Activated CD8-positive, alpha-beta memory T cell treated with anti-CD3 and anti-CD28 coated beads for 48 hours (primary cell): ENCODE measurements at places on chromosomes 6 and 20.

DNA sequence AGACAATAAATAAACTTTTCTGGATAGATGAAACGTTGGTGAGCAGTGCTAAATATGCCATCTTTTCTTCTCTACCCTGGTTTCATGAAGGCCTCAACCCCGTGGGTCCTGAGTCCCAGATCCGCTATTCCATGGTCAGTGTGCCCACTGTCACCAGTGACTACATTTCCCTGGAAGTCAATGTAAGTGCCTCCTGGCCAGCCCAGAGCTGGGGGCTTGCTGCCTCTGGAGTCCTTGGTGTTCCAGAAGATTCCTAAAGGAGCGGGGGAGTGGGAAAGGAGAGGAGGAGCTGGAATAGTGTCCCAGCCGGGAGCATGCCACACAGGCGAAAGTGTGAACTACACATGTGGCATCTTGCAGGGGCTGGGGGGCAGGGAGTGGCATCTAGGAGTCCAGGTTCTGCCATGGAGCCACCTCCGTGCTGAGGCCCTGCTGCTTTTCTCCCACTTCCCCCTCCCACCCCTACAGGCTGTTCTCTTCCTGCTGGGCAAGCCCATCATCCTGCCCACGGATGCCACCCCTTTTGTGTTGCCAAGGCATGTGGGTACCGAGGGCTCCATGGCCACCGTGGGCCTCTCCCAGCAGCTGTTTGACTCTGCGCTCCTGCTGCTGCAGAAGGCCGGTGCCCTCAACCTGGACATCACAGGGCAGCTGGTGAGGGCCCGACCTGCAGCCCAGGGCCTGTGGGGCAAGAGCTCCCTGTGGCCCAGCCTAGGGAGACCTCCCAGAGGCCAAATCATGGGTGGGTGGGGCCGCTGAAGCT, 10.8 kb downstream of the BPIFB2 start:
- no peak for DNase-seq

DNA sequence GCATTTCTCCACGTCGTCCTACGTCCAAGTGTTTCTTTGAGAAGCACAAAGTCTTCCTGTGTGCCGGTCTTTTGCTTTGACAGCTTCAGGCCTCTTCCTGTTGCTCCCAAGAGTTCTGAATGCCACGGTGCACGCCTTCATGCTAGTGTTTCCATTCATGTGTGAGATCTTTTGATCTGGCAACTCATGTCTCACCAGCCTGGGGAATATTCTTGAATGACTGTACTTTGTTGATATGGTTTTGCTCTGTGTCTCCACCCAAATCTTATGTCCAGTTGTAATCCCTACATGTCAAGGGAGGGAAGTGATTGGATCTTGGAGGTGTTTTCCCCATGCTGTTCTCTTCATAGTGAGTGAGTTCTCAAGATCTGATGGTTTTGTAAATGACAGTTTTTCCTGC, 129.6 kb upstream of the THBS2 start:
- no peak for DNase-seq

GRCh38 chr6:63792736-63793464, 157.3 kb downstream of the PHF3 start:
- DNase-seq: no peak

GRCh38 chr6:113281431-113281830, 575.7 kb upstream of the MARCKS start:
- DNase-seq: no peak

GRCh38 chr6:34249469-34250261, 859 bp upstream of the SMIM29 start:
- no peak for DNase-seq

- DNase-seq: no peak
These were observed 1.3 kb downstream of the VWA7 start for GRCh38 chr6:31775633-31776484.

DNA sequence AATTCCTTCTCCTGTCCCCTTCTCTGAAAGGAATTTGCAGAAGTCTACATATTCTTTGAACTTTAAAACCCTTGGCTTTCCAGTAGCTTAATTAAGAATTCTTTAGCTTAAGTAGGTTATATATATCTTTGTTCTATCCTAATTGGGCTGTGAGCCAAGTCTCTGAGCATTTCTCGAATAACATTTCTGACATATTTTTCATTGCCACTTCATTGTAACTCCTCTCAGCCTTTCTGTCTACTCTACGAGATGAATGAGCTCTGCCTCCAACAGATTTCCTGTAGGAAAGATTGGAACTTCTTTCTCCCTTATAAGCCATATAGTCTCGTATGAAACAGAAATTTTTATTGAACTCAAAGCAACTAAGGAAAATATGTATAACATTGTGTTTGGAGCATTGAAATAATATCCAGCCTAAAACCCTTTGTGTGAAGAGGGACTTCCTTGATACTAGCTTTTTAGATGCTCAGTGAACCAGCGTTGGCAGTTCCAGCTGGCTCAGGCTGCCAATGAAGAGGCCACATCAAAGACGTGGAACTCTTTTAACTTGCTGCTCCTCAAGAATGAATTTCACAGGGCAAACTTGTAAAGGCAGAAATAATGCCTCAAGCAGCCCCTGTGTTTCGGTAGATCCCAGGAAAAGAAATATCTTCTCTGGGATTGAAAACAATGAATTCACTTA, 87.7 kb upstream of the NOX3 start:
- no peak for DNase-seq

- DNase-seq: no peak
These were observed 53.7 kb downstream of the CPXM1 start for GRCh38 chr20:2746636-2747265.

GRCh38 chr20:41300383-41300782, 17.1 kb downstream of the ZHX3 start:
- no peak for DNase-seq

DNA sequence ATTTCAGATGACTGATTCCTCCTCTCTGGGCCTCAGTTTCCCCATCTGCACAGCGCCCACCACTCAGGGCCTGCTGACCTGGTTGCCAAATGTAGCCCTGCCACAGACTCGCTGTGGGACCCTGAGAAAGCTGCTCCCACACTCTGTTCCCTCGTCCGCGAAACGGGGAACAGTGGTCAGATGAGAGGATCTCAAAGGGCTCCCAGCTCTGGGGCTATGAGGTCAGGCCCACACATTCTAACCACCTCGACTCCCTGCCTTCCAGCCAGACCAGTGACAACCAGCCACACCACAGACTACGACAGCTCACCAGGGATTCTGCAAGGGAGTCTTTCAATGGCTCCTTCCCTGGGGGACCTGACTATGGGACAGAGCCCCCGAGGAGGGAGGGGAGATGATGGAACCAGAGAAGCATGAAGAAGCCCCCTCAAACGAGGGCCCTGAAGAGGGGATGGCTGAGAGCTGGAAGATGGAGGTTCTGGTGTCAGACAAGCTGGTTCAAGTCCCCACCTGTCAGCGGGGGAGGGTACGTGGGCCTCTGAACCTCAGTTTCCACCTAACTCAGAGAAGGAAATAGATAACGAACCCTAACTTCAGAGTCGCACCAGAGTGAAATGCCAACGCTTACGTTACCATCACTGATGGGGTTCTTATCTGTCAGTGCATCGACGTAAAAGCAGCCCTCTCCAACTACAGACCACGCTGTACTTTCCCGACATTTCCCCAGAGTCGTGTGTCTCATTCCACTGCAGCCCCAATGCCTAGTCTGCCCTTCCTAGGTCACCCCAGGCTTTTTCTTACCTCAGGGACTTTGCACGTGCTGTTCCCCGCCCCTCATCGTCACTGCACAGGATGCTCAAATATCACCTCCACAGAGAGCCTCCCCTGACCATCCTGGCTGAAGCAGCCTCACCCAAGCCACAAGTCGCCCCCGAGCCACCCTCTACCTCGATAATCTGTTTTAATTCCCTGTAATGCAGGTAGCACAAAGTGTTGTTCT, 60.5 kb downstream of the PREX1 start:
- no peak for DNase-seq

GRCh38 chr6:35084511-35085203, 56.5 kb downstream of the TCP11 start:
- DNase-seq: no peak

GRCh38 chr20:6686171-6686570, 81.3 kb upstream of the BMP2 start:
- no peak for DNase-seq

DNA sequence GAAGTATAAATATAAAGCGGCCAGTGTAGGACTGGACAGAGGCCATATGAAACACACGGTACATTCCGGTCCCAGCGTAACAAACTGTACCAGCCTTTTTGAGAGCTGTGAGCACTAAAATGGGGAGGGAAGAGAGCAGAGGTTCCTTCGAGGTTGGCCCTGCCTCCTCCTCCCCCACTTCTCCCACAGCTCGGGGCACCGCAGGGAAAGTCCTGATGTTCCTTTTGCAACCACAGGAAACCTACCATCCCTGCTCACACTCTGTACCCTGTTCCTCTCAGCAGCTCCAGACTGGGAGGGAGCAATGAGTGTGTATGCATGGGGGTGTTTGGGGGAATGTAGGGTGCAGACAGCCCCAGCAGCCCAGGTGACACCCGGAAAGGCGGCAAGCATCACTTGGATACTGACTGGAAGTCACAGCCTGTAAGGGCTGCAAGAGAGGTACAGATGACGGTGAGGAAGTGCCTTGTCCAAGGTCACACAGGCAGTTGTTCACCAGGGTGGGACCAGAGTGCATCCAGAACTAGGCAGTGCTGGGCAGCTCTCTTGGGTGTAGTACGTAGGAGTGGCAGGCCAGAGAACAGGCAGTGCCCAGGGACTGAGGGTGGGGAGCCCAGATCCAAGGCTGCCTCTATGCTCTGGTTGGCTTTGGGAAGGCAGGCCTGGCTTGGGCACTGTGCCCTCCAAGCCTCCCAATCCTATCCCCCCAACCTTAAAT, 11.0 kb upstream of the ARMC12 start:
- no peak for DNase-seq

DNA sequence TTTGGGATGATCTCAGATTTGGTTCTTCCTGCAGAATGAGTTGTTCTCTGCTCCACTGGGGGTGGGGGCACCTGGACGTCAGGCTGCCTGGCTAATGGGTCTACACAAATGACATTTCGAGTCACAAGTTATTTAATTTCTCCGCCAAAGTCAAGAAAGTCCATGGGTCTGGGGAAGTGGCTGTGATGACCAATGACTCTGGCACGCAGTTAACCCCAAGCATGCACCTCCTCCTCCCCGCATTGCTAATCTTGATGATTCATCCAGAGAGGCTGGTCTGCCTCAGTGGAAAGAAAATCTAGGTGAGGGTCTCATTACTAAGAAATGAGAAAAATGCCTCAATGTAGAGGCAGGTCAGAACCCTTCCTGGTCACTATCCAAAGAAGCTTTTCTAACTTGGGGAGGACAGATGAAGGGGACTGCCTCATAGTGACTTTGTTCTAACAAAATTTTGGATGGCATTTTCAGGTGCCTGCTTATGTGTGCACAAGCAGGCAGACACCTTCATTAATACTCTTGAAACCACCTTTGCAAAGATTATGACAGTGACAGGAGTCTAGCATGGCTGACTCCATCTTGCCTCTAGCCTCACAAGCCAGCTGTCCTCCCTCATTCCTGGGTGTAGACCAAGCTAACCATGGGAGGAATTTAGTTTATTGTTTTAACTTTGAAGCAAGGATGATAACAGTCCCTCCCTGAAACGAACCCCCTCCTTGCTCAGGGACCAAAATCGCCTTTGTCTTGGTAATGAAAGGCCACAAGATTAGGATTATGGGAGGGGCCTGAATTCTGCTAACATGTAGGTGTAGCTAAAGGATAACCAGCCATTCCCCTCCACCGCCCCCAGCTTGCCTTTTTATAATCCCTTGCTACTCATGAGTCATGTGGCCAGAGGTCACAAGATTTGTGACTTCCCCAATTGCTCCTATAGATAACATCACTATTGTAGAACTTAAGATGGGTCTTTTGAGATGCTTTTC, 98.6 kb upstream of the MRPS10 start:
- no peak for DNase-seq

- DNase-seq: no peak
These were observed 561.0 kb downstream of the PTPRT start for GRCh38 chr20:42628683-42629082.

GRCh38 chr6:35492974-35493284, 4.0 kb downstream of the TEAD3 start:
- DNase-seq: no peak

DNA sequence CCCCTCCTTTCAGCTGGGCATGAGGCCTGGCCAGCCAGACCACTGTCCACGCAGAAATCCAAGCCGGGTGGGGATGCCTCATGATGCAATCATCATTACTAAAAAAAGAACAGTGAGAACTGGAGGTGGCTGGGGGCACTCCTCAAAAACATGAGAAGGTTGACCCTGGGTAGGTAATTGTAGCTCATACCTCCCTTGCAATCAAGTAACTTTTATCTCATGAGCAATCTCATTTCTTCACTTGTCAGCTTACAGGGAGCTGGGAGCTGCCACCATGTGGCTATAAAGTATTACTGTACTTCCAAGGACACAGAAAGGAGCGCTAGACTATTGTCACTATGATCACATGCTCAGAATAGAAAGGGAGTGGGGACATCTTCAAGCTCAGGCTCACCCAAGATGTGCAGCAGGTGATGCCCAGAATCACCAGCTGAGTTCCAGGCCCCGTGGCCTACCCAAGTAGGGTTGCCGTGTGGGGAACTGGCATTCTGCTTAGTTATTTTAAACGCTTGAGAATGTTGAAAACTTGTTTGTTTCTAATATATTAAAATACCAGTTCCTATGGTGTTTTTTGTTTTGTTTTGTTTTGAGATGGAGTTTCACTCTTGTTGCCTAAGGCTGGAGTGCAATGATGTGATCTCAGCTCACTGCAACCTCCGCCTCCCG, 3.0 kb upstream of the CDH26 start:
- no peak for DNase-seq

DNA sequence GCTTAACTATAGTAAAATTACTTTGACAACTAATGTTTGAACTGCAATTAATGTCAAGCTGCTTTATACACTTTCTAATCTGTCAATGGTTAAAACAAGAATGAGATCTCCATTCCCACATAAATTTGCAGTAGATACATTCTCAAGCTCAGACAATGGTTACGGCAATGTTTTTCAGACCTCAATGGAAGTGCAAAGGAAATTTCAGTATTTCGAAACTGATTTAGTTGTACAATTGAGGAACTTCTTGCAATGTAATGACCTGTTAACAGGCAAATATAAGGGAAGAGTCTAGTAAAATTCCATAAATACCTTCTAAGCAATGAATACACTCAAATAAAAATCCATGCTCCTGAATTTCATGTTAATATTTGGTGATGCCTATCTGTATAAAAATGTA, 94.7 kb downstream of the ADTRP start:
- no peak for DNase-seq

GRCh38 chr20:38935285-38935684, 9.1 kb downstream of the FAM83D start:
- DNase-seq: no peak

- DNase-seq: no peak
These were observed 380.0 kb upstream of the GJE1 start for GRCh38 chr6:141752677-141753076.
